Spleen (tissue), 13 donors: ENCODE measurements at places on chromosomes 5 and 9. TPM values are rescaled to one million over a fixed set of nuclear protein-coding genes. Genes with fewer than 3 reads are reported as not detected.

Gene SLC34A3
- not detected for polyA plus RNA-seq

DNA sequence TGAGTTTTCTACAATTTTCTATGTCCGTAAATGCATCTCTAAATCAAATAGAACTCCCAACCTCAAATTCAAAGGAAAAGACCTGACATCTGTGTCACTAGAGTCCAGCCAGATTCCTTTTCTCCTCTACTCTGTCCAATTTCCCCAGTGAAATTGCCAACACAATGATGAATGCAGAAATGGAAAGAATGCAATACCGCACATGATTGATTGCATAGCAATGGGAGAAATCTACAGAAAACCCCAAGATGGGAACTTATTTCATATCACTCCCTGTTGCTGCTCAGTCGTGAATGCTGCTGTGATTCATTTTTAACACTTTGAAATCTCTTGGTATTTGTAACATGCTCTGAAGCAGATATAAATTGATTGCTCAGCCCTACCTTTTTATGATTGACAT lies 355.1 kb upstream of the TUSC1 start:
- no peaks in the 10 kb centered on the region for H3K4me1 ChIP-seq
- DNase-seq: no peak
- no peaks in the 10 kb centered on the region for H3K27me3 ChIP-seq

DNA sequence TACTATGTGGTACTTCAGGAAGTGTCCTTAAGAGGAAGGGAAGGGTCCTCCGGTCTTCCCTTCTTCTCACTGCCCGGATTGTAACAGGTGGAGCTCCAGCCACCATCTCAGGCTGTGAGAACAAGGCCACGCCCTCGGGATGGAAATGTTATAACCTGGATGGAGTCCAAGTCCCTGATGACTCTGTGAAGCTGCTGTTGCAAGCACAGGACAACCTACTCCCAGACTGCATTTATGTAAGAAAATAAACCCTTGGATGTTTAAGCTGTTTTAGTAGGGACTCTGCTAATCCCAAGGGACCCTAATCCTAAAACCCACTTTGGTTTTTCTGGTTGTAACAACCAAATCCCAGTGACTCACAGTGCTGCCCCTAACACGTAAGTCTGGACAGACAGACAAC lies 221.6 kb downstream of the ACTL7B start:
- H3K4me3 ChIP-seq: no peak overlapping the region
- no peaks in the 10 kb centered on the region for H3K4me1 ChIP-seq
- no peak for DNase-seq
- no peak overlapping the region for H3K27ac ChIP-seq
- no peaks in the 10 kb centered on the region for H3K27me3 ChIP-seq

DNA sequence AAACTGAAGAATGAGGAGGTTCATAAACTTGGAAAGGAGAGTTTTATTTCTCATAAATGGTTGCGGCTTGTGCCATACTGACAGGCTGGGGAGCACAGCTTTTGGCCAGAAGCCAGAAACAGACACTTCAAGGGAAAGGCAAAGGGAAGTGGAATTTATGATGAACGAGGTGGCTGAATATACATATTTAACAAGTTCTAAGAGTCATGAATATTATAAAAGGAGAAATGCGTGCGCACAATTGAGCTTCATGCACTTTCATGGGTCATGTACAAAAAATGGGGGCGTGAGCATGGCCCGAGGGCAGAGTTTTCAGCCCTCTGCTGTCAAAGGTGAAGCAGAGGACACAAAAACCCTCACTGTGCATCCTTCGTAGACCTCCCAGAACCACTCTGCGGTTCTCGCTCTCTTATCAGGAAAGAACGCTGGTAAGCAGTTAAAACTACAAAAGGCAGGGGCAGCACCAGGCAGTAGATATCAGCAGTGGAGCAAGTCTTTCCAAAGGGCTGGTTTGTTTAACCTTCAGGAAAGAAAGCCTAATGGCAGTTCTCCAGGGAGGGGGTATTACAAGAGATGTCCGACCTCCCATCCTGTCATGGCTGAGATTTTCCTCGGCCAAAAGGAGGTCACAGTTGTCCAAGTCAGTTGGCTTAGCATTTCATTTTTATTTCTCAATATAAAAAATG lies 29.0 kb downstream of the AUH start:
- H3K27me3 ChIP-seq: no peaks in the 10 kb centered on the region
- peaks cover 10% of the 10 kb centered on the region for H3K36me3 ChIP-seq
- no peak overlapping the region for H3K4me3 ChIP-seq
- no peak overlapping the region for H3K27ac ChIP-seq
- DNase-seq: no peak

DNA sequence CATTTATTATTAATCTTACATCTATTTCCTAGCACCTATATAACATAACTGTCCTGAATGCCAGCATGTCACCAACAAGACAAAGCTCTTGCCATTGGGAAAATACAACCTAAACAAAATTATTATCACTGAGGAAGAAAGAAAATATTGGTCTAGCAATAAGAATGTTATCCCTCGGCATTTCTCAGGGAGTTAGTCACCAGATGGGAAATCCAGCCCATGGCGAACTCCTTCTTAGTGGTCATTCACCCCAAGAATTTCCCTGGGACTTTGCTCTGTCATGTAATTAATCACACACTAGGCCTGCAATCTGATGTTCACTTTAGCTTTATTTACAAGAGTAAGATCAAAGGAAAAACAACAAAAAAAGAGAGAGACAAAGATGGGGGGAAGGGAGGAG lies 56.1 kb upstream of the TAS2R1 start:
- H3K4me1 ChIP-seq: no peaks in the 10 kb centered on the region
- DNase-seq: no peak
- H3K4me3 ChIP-seq: no peak overlapping the region
- no peak overlapping the region for H3K27ac ChIP-seq
- H3K27me3 ChIP-seq: no peaks in the 10 kb centered on the region
- no peaks in the 10 kb centered on the region for H3K36me3 ChIP-seq

Gene PTGS1
- polyA plus RNA-seq: 2.8 TPM

Gene ADAMTSL1
- 0.43 TPM for polyA plus RNA-seq

DNA sequence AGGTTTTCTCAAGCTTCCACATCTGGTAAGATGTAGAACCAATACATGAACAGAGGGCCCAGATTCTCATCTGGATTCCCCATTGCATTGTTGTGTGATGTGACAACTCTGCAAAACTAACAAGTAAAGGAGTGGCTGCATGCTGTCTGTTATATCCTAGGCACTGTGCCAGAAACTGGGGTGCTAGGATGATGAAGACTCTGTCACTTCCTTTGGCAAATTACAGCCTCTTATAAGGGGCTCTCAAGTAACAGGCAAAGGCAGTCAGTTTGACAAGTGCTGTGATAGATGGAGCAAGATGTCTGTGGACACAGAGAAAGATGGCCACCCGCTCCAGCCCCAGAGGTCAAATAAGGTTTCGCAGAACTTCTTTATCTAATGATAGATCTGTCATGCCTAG lies 115.7 kb downstream of the PAPPA start:
- no peak overlapping the region for H3K27ac ChIP-seq
- no peaks in the 10 kb centered on the region for H3K4me1 ChIP-seq
- no peak for DNase-seq

DNA sequence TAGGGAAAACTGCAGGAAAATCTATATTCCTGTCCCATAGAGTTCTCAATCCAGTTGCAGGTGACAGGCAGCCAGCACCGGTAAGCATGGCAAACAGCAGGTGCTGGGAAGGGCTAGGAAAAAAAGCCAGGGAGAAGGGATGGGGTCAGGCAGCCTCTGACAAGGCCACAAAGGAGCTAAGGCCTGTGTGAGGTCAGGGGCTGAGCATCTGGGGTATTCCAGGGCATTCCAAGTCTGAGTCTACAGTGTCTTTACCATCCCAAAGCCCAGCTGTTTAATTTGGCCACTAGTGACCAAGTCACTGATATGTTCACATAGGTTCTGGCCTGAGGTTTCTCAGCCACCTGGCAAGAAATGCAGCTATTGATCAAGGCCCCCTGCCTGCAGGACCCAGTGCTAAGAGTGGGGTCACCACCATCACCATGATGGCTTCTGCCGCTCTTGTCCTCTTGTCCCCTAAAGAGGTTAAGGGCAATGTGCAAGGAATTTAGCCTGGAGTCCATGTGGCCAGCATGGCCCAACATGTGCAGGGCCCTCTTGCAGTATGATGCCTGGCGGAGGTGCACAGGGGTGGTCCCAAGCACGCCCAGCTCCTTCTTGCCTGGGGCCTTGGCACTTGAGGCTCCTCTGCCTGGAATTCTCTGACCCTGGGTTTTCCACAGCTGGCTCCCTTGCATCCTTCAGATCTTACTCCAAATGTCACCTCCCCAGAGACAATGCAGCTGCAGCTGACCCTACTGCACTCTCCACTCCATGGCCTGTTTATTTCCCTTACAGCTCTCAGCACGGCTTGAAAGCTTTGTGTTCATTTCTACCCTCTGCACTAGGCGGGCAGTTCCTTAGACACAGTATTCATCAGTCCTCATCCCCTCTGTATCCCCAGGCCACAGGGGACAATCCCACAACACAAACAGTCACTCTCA lies 213.1 kb downstream of the MSX2 start:
- H3K4me3 ChIP-seq: no peak overlapping the region
- no peak overlapping the region for H3K27ac ChIP-seq
- H3K4me1 ChIP-seq: no peaks in the 10 kb centered on the region
- no peaks in the 10 kb centered on the region for H3K36me3 ChIP-seq

Gene DCTN3
- 59.3 TPM for polyA plus RNA-seq

DNA sequence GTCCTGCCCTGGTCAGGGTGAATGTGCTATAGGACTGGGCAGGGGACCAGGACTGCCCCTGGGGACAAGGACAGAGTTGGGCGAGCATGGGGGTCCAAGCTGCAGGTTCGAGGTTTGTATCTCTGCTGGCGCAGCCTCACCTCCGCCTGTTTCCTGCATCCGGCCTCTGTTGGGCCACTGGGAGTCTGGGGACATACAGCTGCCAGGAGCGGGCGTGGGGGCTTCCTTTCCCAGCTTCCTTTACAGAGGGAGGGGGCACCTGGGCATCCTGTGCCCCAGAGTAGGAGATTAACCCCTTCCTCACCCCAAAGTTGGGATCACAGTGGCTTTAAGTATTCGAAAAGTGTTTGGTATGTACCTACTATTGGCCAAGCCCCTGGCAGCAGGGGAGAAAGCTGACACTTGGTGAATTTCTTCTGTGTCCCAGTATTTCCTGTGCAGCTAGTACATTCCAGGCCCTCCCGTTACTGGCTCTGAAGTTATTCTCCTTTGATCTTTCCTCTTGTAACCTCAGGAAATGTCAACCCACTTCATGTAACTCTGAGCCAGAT lies 19.0 kb downstream of the OLFML2A start:
- H3K27ac ChIP-seq: no peak overlapping the region
- no peak overlapping the region for H3K4me3 ChIP-seq
- H3K36me3 ChIP-seq: no peaks in the 10 kb centered on the region
- no peaks in the 10 kb centered on the region for H3K27me3 ChIP-seq

- H3K27me3 ChIP-seq: no peaks in the 10 kb centered on the region
- no peak overlapping the region for H3K27ac ChIP-seq
- H3K36me3 ChIP-seq: no peaks in the 10 kb centered on the region
- DNase-seq: no peak
- no peaks in the 10 kb centered on the region for H3K4me1 ChIP-seq
Measured at GRCh38 chr5:112025757-112026156, 268.8 kb upstream of the NREP start.

DNA sequence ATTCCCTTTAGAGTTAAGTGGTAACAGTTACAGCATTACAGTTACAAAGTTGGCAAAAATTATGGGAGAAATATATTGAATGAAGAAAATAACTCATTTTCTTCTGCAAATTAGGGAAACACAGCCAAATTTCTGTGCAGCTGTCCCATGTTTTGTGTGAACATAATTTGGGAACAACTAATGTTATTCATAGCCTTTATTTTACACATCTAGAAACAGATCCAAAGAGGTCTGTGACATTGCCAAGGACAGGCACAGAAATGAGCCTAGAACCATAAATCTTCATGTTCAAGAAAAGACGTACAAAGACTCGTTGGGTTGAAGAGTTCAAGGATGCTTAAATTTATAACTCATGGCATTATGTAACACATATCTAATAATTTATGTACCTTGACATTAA lies 114.1 kb upstream of the TXNDC8 start:
- H3K4me1 ChIP-seq: no peaks in the 10 kb centered on the region
- no peaks in the 10 kb centered on the region for H3K27me3 ChIP-seq
- no peak overlapping the region for H3K27ac ChIP-seq
